ENCODE measurements at places on chromosomes 2 and 18. TPM values are rescaled to one million over a fixed set of nuclear protein-coding genes. Genes with fewer than 3 reads are reported as not detected.

The TLX2 gene
- total RNA-seq: not detected

The CKAP2L gene
- not detected for total RNA-seq

The ELOA2 gene
- total RNA-seq: not detected

The DIPK1C gene
- total RNA-seq: 0.13 TPM

The SLC8A1 gene
- total RNA-seq: 0.22 TPM

The LTBP1 gene
- not detected for total RNA-seq

The PLCD4 gene
- 1.3 TPM for total RNA-seq

The CDKL4 gene
- total RNA-seq: not detected

The LCT gene
- 0.36 TPM for total RNA-seq

The KHK gene
- 7.2 TPM for total RNA-seq

The CHST9 gene
- not detected for total RNA-seq

The ANO7 gene
- 0.57 TPM for total RNA-seq

The RNF152 gene
- total RNA-seq: 0.23 TPM

The AMER3 gene
- not detected for total RNA-seq

The MTA3 gene
- total RNA-seq: 40.4 TPM

The RAD51AP2 gene
- total RNA-seq: not detected

All from naive thymus-derived CD8-positive, alpha-beta T cell (primary cell).